Stimulated activated CD4-positive, alpha-beta T cell treated with anti-CD3 and anti-CD28 coated beads, Interleukin-12 subunit alpha, Interleukin-12 subunit beta, amount 100 ng/mL, for 24 hours (primary cell): ENCODE measurements at places on chromosomes 7 and 10.

DNA sequence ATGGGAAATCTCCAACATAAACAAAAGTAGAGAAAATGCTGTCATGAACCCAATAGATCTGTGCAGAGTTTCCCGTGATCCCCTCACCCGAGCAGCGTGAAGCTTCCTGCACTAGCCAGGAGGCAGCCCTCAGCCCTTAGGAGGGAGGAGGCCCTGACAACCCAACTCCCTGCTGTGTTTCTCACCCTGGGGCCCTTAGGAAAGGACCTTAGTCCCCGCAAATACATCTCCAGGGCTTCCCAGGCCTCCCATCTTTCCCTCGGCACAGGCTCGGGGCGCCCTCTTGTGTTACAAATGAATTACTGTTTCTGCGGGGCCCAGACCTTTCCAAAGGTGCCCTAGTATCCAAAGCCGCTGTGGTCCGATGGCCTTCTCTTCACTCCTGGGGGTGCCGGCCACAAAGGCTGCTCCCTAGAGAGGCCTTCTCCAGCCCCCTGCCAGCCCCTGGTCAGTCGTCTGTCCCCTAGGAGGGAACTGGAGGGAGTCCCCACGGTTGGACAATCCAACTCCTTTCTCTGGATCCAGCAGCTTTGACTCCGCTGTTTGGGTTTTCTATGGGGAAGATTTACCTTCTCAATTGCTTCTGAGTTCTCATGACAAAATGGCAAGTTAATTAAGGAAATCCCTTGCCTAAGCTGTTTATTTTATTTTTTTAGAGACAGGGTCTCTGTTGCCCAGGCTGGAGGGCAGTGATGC lies 49.9 kb upstream of the SH2B2 start:
- DNase-seq: peak; percentile 42

DNA sequence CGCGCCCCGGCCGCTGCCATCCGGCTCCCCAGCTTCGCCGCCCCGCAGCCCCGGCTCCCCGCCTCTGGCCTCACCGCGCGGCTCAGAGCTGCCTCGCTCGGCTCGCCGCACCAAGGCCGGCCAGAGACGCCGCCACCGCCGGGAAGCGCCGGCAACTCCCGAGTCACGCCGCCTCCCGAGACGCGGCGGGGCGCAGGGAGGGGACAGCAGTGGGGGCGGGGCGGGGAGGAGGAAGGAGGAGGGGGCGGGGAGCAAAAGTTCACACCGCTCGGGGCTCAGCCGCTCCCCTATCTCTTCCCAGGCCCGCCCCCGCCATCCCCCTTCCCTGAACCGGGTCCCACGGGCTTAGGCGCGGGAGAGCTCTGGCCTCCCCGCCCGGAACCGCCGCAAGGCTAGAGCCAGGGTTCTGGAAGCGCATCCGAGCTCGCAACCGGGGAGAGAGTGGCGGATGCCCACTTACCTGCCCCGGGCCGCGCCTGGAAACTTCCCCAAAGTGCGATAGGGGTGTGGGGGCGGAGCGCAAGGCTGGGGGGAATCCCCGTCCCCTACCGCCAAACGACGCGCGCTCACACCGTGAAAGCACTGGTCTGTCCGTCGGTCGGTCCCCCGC lies 1.0 kb downstream of the CHST15 start:
- peak; percentile 28 for DNase-seq

GRCh38 chr10:65719790-65720189 lies 1206.0 kb upstream of the LRRTM3 start:
- DNase-seq: no peak

DNA sequence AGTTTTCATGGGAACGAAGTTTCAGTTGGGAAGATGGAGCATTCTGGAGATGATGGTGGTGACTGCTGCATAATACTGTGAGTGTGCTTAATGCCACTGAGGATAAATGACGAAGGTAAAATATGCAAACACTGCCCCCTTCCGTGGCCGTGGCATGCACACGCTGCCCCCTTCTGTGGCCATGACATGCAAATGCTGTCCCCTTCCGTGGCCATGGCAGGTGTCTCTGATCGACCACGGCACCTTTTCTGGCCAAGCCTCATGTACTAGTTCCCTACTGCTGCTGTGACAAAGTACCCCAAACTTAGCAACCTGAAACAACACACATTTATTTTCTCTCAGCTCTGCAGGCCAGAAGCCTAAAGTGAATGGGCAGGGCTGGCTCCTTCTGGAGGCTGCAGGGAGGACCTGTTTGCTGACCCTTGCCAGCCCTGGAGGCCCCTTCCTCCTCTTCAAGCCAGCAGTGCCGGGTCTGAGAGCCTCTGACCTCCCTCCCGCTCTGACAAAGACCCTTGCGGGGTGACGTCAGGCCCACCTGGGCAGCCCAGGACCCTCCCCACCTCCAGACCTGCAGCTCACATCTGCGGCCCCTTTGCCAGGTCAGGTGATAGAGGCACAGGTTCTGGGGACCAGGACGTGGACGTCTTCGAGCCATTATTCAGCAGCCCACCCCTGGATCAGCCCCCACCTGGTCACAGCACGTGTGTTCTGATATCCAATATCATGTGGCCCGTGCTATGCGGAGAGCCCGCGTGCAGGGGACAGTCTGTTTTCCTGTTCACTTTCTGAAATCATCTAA lies 82.0 kb downstream of the MICALL2 start:
- no peak for DNase-seq

- DNase-seq: peak; percentile 51
These were observed 37.2 kb upstream of the PCBD1 start for GRCh38 chr10:70925377-70926225.

- no peak for DNase-seq
These were observed 3.6 kb upstream of the GPR146 start for GRCh38 chr7:1040790-1041189.

DNA sequence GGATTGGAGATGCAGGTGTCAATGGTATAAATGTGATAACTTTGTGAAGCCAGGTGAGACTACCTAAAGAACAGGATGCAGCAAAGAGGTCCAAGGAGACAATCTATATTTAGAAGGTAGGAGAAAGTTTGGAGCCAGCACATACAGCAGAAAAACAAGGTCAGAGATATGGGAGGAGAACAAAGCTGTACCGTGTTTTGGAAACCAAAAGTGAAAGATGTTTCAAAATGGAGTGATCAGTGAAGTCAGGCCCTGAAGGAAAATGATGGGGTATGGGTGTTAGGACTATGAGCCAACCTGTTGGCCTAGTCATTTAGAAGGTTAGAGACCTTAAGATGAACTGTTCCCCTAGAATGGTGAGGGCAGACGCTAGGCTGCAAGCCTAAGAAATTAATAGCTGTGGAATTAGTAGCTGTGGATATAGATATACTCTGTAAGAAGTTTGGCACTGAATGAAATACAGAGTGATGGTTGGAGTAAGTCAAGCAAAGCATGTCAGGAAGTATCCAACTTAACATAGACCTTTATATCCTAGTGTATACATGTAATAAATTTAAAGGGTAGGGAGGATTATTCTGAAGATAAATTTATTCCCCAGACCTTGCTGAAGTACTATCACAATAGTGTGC lies 149.8 kb upstream of the WNT16 start:
- no peak for DNase-seq

DNA sequence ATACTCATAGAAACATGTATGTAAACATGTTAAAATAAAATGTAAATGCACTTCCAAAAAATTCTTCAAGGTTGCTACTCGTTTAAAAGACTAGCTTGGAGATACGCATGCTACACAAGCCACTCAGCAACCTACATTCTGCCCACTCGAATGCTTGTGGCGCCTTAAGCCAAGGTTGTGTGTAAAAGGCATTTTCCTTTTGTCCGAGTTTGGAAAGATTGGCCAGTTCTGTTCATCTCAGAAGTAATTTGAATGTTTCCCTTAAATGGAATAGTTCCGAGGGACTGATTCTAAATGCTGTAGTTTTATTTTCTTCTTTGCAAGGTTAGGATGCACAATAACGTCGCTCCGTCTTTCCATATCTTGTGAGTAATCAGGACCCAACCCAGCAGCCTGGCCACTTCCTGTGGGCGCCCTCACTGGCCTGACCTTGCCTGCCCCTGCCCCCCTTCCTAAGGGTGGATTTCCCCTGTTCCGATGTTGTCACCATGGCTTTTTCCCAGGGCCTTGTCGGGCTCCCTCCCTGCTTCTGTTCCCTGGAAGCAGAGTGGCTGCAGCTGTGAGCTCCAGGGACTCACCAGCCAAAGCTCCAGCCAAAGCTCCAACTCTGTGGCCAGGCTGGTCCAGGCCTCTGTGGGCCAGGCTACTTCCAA lies 70.6 kb downstream of the PTPRE start:
- DNase-seq: no peak

DNA sequence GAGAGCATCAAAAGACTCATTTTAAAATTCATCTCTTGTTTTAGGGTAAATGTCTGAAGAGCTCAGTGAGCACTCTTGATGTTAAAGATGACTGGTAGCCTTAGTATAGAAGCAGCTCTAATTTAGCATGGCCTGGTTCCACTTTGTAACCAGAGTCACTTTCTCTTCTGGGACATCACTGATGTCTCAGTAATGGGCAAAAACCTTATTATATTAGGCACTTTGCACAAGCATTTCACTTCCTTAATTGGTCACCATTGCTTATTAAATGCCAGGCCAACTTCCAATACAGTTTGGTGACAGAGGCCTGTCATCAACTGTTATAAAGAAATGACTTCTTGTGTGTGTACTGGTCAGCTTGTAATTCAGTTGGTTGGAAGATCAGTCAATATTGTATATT lies 53.0 kb downstream of the STEAP1B start:
- DNase-seq: no peak

DNA sequence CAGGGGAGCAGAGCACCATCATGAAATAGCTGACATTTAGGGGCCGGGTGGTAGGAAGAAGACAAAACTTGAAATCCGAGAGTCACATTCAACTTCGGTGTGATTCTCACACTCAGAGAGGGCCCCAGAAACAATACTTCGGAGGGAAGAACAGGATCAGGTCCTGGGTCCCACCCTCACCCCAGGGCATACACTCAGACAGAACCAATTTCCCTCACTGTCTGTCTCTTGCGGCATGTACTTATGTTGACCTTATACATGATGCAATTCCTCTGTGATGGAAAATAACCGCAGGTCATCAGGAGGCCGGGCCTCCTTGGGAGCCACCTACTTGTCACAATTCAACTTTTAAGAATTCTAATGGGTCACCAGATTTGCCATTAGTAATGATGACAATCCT lies 26.3 kb upstream of the HMX3 start:
- DNase-seq: no peak

DNA sequence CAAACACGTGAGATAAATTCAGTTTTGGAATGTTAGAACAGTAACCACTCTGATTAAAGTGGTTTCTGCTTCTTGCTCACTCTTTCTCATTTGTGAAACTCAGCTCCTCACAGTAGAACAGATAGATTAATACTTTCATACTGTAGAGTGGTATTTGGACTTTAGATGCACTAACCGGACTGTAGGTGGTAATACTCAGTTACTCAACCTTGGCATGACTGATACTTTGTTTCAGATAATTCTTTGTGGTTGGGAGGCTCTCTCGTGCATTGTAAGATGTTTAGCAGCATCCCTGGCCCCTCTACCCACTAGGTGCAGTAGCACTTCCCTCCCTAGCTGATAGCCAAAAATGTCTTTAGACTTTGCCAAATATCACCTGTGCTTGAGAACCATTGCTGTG lies 37.6 kb downstream of the MCU start:
- no peak for DNase-seq

- DNase-seq: peak; percentile 69
These were observed 106.4 kb downstream of the ZRANB1 start for GRCh38 chr10:125048094-125048864.

GRCh38 chr10:62689712-62690111 lies 114.8 kb upstream of the ADO start:
- no peak for DNase-seq

DNA sequence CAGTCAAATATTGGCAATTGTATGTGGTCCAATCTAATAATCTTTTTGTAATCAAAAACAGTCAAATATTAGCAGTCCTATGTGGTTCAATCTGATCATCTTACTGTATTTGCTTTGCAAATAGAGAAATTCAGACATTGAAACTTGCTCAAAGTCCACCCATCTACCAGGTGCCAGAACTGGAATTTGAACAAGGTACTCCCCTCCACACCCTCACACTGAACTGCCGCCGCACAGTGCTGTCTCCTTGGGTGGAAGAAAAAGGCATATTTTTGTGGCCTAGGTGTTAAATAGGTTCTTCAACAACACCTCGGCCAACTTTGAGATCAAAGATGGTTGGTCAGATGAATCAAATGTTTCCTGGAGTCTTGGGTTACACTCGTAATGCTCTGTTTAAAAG lies 544.2 kb upstream of the GALNT17 start:
- DNase-seq: no peak

DNA sequence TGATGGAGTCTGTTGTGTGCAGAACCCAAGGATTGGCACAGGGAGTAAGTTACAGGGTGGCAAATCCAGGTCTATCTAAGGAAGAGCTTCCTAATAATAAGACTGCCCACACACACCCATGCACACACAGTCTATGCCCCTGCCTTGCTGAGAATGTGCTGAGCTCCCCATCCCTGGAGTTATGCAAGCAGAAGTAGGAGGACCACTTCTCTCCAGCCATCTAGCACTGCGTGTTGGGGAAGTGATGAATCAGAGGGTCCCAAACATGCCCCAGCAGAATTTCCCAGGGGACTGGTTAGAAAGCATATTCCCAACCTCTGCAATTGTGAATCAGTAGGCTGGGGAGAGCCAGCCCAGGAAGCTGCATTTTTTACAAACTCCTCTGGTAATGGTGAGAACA lies 117.2 kb downstream of the CDH23 start:
- no peak for DNase-seq

DNA sequence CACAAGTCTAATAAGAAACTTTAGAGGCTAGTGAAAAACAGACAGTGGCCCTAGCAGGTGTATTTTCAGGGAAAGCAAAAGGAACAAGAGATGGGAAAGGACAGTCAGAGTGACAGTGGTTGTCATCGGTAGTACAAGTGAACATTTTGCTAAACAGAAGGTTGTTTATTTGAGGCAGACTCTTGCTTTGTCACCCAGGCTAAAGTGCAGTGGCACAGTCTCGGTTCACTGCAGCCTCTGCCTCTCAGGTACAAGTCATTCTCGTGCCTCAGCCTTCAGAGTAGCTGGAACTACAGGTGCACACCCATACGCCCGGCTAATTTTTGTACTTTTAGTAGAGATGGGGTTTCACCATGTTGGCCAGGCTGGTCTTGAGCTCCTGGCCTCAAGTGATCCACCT lies 195.8 kb downstream of the RELN start:
- no peak for DNase-seq

DNA sequence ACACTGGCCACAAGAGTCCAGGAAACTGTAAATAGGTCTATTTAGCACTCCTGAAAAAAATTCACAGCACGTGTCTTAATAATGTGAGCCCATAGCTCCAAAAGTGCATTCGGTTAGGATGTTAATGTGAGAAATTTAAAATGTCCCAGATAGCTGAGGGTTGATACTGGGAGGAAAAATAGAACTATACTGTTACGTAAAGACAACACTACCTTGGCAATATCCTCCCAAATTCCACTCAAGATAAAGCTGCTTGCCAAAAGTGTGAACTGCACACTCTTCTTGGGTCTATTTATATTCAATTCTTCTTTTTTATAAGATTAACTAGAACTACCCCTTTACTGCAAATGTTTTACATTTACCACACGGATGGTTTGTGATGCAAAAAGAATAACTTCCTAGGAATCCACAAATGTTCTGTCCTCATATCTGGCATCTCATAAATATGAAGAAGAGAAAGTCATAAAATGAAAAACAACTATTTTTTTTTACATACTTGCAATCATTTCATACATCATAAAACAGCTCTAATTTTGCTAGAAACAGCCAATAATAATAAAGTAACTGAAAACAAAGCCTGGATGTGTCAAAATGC lies 10.4 kb downstream of the RAB11FIP2 start:
- DNase-seq: no peak
